ENCODE measurements at places on chromosomes 7 and 10.

DNA sequence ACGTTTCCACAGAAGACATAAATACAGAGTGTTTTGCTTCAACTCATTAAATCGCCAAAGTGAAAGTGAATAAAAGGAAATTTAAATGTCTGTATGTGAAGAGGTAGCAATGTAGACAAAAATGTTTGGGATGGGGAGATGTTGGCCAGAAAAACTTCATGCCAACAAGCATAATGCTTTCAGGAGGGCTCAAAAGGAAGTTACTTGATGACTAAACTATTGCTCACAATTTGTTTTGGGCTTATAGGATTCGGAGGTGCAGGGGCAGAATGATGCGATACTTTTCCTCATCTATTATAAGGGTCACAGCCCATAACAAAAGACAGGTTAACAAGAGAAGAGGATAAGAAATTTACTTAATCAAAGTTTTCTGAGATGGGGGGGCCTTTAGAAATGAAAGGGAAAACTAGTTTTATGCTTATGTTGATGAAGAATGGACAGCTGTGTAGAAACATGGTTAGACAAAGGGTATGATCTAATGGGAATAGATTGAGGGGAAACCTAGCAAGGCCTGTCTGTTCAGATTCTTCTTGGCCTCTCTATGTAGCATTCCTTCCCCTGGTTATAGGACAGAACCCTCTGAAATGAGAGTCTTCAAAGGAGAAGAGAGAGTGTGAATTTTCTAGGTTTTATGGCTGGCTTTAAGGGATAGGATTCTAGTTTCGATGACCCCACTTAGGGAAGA, 898.6 kb downstream of the LRMDA start:
- H3K27me3 ChIP-seq, result no peaks in the 10 kb centered on the region
- no peaks in the 10 kb centered on the region for H3K36me3 ChIP-seq
- H3K27ac ChIP-seq, result no peak overlapping the region
- H3K4me1 ChIP-seq, result no peaks in the 10 kb centered on the region
- no peak for DNase-seq

DNA sequence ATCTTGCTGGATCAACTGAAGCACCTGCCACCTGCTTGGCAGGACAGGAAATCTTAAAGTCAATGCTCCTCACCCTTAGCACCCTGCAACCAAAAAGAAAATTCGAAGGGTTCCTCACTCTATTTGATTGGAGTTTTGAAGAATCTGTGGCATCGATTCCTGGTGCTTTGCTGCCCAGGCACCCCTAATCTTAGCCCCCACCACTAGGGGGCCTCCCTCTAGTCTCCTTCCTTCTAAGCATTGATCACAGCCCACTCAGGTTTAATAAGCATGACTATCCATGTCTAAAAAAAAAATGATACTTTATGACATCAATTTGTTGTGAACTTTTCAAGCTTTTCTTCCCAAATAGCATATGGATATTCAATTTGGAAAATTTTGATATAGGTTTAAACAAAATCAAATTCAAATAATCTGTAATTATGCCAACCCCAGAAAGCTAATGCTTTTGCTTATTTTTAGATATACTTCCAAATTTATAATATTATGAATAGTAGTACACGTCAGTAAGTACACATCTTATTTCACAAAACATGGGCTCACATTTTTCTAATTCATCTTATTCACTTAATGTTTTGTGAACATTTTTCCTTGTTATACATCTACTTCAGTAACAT, 45.3 kb downstream of the NRG3 start:
- no peaks in the 10 kb centered on the region for H3K27me3 ChIP-seq
- H3K4me1 ChIP-seq, result peaks cover 3% of the 10 kb centered on the region
- H3K27ac ChIP-seq, result no peak overlapping the region
- DNase-seq, result peak; percentile 74

DNA sequence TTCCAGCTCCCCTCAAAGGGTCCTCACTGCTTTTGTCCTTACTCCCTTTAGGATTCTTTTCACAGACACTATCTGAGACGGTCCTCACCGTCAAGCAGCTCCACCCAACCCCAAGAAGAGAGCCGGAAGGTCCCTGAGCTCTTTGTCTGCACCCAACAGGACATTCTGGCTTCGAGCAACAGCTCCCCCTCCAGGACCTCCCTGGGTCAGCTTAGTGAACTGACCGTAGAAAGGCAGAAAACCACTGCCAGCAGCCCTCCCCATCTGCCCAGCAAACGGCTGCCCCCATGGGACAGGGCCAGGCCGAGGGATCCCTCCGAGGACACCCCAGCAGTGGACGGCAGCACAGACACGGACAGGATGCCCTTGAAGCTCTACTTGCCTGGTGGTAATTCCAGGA, 19.9 kb downstream of the MINDY4 start:
- H3K27ac ChIP-seq, result no peak overlapping the region
- no peaks in the 10 kb centered on the region for H3K27me3 ChIP-seq

GRCh38 chr10:43304687-43305333, 37.9 kb upstream of the RASGEF1A start:
- no peaks in the 10 kb centered on the region for H3K27me3 ChIP-seq
- DNase-seq, result peak; percentile 87
- peaks cover 8% of the 10 kb centered on the region for H3K4me1 ChIP-seq
- no peak overlapping the region for H3K27ac ChIP-seq
- no peaks in the 10 kb centered on the region for H3K36me3 ChIP-seq
- peak overlapping the region; percentile 76 for H3K4me3 ChIP-seq

- H3K4me3 ChIP-seq, result no peak overlapping the region
- no peaks in the 10 kb centered on the region for H3K27me3 ChIP-seq
- no peaks in the 10 kb centered on the region for H3K4me1 ChIP-seq
- no peak overlapping the region for H3K27ac ChIP-seq
- H3K36me3 ChIP-seq, result peaks cover 4% of the 10 kb centered on the region
Measured at GRCh38 chr7:1900847-1901246, 230.8 kb downstream of the ELFN1 start.

GRCh38 chr7:33487998-33488682, 358.8 kb downstream of the BBS9 start:
- no peak overlapping the region for H3K27ac ChIP-seq
- no peak overlapping the region for H3K4me3 ChIP-seq
- no peaks in the 10 kb centered on the region for H3K4me1 ChIP-seq
- H3K27me3 ChIP-seq, result no peaks in the 10 kb centered on the region
- DNase-seq, result no peak

DNA sequence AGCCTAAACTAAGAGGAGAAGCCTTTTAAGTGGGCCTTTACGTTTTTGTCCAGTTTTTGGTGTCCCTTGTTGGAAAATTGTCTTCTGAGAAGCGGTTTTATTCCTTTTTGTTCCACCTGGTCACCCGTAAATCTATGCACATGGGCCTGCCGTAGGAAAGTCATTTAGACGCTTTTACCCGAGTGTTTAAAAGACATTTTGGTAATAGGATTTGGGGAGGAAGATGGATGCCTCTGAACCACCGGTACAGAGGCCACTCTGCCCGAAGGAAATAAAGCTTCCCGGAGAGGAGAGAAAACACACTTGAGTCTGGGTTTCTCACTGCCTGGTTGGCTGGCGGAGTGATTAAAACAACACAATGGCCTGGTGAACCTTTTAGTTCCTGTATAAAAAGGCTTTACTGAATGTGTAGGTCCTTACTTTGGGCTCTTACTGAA, 760 bp downstream of the THNSL1 start:
- H3K27ac ChIP-seq, result peak overlapping the region; percentile 94
- no peaks in the 10 kb centered on the region for H3K27me3 ChIP-seq
- H3K4me3 ChIP-seq, result peak overlapping the region; percentile 88
- H3K36me3 ChIP-seq, result no peaks in the 10 kb centered on the region
- no peaks in the 10 kb centered on the region for H3K4me1 ChIP-seq

- no peak overlapping the region for H3K27ac ChIP-seq
- H3K4me3 ChIP-seq, result no peak overlapping the region
- no peaks in the 10 kb centered on the region for H3K4me1 ChIP-seq
- H3K36me3 ChIP-seq, result no peaks in the 10 kb centered on the region
- DNase-seq, result no peak
- no peaks in the 10 kb centered on the region for H3K27me3 ChIP-seq
Measured at GRCh38 chr7:9891056-9891455, 1082.6 kb upstream of the PHF14 start.

DNA sequence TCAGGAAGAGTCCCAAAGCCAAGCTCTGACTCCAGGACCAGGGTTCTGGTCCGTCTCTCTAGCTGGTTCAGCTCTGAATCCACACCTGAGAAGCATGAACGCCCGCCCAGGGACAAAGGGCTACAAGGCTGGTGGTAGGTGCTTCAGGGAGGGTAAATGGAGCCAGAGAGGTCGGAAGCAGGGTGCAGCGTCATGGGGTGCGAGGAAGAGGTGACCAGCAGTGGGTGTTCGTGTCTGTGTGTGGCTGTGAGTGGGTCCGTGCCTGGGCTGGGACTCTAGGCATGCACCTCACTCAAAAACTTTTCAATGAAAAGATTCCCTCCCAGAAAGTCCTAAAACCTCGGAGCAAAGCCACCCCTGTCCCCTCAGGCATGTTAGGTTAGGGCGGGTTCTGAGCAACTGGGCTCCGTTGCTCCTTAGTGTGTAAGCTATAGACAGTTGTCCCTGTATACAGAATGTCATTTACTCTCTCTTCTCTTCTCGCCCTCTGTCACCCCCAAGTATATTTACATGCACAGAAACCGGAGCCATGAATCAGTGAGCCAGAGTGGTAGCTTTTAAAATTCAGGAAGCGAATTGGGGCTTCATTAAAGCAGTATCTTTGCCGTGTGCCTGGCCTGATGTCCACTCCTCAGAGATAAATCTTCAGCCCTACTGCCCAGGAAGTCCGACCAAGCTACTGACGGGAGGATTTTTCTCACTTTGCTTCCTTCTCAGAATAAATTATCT, 12.3 kb upstream of the GATA3 start:
- peak; percentile 55 for DNase-seq
- no peak overlapping the region for H3K4me3 ChIP-seq
- H3K27ac ChIP-seq, result no peak overlapping the region
- H3K27me3 ChIP-seq, result peaks cover 100% of the 10 kb centered on the region
- peaks cover 16% of the 10 kb centered on the region for H3K4me1 ChIP-seq

DNA sequence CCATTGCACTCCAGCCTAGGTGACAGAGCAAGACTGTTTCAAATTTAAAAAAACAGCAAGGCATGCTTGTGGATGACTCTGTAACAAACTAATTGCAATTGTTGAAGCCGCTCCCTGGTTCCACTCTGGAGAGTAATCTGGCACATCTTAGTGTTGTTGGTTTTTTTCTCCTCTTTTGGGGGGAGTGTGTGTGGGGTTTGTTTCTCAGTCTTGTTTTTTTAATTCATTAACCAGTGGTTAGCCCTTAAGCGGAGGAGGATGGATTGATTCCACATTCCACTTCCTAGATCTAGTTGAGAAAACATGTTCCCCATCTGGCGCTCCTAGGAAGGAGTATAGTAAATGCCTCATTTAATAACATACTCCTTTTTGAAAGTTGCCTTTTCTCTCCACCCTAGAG, 8.6 kb upstream of the ZNF713 start:
- H3K4me1 ChIP-seq, result no peaks in the 10 kb centered on the region
- H3K27me3 ChIP-seq, result no peaks in the 10 kb centered on the region
- H3K36me3 ChIP-seq, result no peaks in the 10 kb centered on the region
- H3K4me3 ChIP-seq, result no peak overlapping the region
- no peak for DNase-seq
- no peak overlapping the region for H3K27ac ChIP-seq

DNA sequence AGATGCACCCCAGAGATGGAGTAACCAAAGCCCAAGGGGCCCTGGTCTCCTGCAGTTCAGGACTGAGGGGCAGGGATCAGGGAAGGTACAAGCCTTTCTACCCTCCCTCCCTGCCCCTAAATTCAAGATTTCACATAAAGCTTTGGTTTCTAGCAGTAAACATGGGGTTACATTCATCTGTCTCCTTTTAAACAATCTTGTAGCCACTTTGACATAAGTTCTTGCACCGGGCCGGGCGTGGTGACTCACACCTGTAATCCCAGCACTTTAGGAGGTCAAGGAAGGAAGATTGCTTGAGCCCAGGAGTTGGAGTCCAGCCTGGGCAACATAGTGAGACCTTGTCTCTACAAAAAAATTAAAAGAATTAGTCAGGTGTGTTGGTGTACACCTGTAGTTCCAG, 4.0 kb upstream of the ACTR3C start:
- H3K27me3 ChIP-seq, result no peaks in the 10 kb centered on the region
- H3K4me1 ChIP-seq, result no peaks in the 10 kb centered on the region
- no peak overlapping the region for H3K4me3 ChIP-seq
- H3K36me3 ChIP-seq, result peaks cover 37% of the 10 kb centered on the region
- DNase-seq, result no peak

- no peaks in the 10 kb centered on the region for H3K27me3 ChIP-seq
- H3K27ac ChIP-seq, result no peak overlapping the region
- no peaks in the 10 kb centered on the region for H3K36me3 ChIP-seq
Measured at GRCh38 chr7:12831024-12831423, 143.6 kb downstream of the ARL4A start.

- H3K36me3 ChIP-seq, result no peaks in the 10 kb centered on the region
- peaks cover 38% of the 10 kb centered on the region for H3K4me1 ChIP-seq
- peak overlapping the region; percentile 81 for H3K27ac ChIP-seq
- no peaks in the 10 kb centered on the region for H3K27me3 ChIP-seq
Measured at GRCh38 chr7:69738396-69738951, 140.2 kb downstream of the AUTS2 start.

GRCh38 chr7:128937647-128938543, at the start of gene IRF5:
Gene IRF5, plus strand, starts transcription at chr7:128937927. Its CDS starts 4,155 bp downstream, at chr7:128942082.
- no peaks in the 10 kb centered on the region for H3K4me1 ChIP-seq
- no peak within 1 kb of the TSS for H3K27ac ChIP-seq
- peak within 1 kb of the TSS; percentile 77 for H3K4me3 ChIP-seq

DNA sequence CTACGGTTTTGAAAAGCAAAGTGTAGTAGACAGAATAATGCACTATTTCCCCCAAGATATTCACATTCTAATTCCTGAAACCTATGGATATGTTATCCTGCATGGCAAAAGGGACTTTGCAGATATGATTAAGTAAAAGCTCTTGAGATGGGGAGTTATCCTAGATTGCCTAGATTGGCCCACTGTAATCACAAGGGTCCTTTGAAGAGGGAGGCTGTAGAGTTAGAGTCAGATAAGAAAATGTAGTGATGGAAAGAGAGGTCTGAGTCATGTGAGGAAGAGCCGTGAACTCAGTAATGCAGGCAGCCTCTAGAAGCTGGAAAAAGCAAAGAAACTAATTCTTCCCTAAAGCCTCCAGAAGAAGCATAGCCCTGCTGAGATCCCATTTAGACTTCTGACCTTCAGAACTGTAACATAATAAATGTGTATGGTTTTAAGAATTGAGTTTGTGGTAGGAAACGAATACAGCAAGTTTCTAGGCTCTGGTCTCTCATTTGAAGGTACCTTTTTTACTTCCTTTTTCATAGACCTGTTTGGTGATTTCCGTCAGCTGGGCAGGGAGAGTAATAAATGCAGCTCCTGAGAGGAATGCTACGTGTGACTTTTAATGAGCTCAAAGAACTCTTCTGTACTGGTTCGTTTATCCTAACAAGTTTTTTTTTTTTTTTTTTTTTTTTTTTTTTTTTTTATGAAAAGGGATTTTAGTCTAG, 41.9 kb upstream of the NXPH1 start:
- DNase-seq, result no peak
- no peak overlapping the region for H3K27ac ChIP-seq
- H3K4me3 ChIP-seq, result no peak overlapping the region
- peaks cover 5% of the 10 kb centered on the region for H3K27me3 ChIP-seq
- peaks cover 6% of the 10 kb centered on the region for H3K4me1 ChIP-seq
